ENCODE measurements at places on chromosomes 3 and 15.

DNA sequence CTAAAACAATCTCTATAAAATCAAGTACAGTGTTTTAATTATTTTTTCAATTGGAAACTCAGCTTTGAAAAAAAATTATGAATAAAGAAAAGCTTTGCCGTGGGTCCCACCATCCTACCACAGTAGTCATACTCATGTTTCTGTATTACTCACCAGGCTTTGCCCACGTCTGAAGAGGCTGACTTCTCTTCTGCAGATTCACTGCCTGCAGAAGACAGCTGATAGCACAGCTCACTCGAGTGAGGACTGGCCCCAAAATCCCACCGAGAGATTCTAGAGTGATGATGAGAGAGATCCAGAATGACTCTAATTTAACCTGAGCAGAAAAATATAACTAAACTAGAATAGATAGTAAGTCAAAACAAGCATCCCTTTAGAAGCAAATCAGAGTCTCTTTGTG, 11.9 kb downstream of the C2CD4B start:
- DNase-seq = no peak

DNA sequence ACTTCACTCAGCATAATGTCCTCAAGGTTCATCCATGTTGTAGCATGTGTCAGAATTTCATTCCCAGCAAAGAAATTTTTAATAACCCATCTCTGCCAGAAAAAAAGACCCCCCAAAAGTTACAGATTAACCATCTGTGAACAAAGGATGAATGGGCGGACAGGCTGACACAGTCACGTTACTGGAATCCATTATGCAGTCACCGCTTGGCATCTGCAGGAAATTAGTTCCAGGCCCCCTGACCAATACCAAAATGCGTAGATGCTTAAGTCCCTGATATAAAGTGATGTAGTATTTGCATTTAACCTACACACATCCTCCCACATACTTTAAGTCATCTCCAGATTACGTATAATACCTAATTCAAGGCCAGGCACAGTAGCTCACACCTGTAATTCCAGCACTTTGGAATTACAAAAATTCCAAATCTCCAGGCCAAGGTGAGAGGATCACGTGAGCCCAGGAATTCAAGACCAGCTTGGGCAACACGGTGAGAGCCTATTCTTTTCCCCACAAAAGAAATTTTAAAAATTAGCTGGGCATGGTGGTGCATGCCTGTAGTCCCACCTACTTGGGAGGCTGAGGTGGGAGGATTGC, 1.5 kb upstream of the SLC12A8 start:
- no peak for DNase-seq

DNA sequence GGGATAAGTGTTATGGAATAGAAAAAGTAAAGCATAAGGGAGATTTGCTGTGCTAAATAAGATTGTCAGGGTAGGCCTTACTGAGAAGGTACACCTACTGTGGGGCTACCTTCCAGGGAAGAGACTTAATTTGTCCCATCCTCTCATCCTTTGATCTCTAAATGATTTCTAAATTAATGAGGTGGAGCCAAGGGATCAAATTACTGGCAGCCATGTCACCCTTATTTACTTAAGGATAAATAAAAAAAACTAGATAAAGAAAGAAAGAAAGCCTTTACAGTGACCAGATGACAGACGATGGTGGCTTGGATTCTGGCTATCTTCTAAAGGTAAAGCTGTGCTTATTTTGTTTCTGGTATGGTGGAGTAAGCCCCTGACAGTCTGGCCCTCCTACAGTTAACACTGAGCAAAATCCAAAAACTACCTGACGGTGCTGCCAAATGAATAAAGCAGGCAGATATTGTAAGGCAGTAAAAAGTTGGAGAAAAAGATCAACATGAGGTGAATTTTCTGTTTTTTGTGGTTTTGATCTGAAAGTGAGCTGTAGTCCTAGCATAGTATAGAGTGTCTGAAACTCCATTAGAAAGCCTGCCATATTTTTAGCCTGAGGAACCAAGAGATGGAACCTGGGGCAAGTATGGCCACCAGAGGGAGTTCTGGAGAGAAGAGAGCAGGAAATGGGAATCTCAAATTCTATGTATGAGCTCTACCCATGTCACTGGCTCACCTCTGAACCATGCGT, 285.1 kb upstream of the MANF start:
- peak; percentile 70 for DNase-seq

DNA sequence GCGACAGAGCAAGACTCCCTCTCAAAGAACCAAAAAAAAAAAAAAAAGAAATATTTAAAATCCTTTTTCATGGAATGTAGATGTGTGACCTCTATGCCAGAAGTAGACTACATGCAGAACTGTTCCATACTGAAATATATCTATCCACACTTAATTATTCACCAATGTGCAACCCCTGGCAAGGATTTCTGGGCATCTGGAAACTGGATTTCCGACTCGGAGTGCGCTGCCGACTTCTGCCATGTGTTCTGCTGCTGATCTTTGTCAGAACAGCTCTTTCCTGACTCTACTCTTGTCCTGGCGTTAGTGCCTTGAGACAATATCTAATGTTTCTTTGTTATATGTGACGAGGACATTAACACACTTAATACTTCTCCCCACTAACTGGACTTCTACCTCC, 11.7 kb downstream of the LIPH start:
- DNase-seq = no peak

DNA sequence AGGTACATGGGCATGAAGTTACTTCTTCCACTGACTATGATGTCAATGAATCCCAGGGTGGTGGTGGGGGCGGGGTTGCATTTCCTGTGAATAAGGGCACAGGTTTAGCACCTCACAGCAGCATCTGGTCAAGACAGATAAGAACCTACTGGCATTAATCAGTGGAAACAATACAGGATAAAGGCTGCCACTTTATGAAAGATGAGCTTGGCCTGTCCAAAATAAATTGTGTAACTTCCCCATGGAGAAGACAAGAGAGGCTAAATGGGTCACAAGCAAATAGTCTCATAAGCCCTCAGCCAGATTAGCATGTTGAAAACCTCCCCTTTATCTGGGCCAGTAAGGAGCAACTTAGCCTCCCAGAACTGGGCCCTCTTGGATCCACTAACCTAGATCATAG, 27.4 kb upstream of the PLSCR2 start:
- no peak for DNase-seq

DNA sequence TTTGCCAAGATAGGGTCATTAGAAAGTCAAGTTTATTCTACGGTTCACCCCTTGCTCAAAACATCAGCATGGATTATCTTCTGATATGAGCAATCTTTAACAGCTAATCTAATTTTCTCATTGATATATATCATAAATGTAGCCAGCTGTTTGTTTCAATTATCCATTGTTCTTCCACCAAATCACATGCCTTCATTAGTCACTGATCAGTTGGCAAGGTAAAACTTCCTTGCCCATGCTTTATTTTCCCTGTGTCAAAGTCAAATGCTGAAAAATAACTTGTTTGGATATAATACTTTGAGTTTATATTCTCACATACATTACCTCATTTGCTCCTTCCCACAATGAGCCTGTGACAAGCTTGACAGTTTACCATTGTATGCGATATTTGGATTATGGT, 60.6 kb downstream of the DPH6 start:
- no peak for DNase-seq

GRCh38 chr15:78988361-78988911, 43.6 kb upstream of the CTSH start:
- peak; percentile 93 for DNase-seq

DNA sequence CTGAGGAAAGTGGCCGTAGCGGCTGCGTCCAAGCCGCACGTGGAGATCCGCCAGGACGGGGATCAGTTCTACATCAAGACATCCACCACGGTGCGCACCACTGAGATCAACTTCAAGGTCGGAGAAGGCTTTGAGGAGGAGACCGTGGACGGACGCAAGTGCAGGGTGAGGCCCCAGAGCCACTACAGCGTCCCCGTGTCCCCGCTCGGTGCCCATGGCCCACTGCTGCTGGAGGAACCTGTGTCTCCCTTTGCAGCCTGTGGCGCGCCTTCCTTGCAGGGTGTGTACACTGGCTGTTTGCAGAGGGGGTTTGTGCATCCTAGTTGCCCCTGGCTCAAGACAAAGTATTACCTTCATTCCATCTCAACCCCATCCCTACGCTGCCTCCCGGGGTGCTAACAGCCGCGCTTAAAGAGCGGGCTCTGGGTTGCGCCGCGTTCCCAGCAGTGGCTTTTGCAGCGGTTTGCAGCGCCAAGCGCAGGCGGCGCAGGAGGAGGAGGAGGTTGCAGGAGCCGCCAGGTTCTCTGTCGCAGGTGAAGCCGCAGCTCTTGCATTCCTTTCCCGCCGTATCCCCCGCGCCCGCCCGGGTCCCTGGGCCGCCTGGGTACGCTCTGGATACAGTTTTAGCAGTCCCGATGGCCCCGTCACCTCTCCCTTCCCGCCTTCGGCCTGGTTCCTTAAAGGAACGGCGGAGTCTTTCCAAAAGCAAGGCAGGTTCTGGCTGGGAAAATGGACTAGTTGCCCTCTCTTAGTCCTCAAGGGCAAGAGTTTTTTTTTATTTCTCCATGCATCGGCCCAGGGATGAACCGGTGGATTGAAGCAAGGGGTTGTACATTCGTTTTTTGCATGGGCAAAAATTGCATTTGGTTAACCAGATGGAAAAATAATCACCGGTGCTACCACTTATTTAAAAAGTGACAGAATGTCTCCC, 1.2 kb downstream of the CRABP1 start:
- no peak for DNase-seq

GRCh38 chr3:176362191-176362731, 835.0 kb downstream of the TBL1XR1 start:
- DNase-seq = no peak

GRCh38 chr3:56764904-56765547, 36.7 kb downstream of the ARHGEF3 start:
- DNase-seq = no peak

- DNase-seq = peak; percentile 21
These were observed 129.5 kb downstream of the TFDP2 start for GRCh38 chr3:142019794-142020320.

GRCh38 chr3:110995461-110996231, 76.0 kb upstream of the NECTIN3 start:
- no peak for DNase-seq

GRCh38 chr3:189941125-189941524, 179.6 kb downstream of the P3H2 start:
- DNase-seq = no peak

DNA sequence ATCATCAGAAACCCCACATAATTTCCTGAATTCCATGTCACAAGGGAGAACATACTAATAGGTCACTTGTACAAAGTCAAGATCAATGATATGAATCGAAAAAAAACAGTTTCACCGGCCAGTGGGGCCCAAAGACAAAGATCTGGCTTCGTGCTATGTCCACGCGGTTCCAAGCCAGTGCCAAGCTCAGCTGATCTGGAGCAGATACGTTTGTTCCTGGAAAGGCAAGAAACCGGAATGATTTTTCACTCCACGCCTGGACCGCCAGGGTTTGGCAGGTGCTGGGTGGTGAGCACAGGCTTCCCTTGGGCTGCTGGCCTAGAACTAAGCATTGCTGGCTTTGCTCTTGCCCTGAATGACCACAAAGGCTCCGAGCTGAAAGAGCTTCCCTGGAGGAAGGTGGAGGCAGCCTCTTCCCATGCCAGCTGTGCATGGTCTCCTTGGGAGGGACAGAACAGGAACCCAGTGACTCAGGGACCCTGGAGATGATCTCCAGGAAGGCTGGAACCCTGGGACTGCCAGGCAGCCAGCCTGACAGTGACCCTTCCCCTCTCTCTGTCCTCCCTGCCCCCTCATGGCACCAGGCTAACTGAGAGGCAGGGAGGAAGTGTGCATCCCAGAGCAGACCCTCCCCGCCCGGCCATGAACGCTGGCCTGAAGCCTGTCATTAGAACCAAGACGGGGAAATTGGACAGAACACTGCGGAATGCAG, 40.9 kb downstream of the TRPM1 start:
- DNase-seq = no peak

DNA sequence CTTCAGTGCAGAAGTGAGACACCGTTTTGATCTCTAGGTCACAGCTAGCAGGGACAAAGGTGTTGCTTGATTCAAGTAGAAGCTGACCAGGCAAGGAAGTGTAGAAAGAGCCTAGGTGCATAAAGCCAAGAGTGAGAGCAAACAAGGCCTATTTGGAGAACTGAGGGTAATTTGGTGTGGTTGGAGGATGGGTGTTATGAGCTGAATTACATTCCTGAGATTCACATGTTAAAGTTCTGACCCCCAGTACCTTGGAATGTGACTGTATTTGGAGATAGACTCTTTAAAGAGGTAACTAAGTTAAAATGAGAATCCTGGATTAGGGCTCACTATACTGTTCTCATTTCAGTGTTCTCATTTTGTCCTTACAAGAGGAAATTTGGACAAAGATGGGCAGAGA, 191.3 kb downstream of the ZMAT3 start:
- DNase-seq = no peak

- DNase-seq = no peak
These were observed 136.3 kb downstream of the THSD4 start for GRCh38 chr15:71251584-71252043.

GRCh38 chr3:63624941-63625560, 27.4 kb upstream of the SNTN start:
- DNase-seq = no peak

DNA sequence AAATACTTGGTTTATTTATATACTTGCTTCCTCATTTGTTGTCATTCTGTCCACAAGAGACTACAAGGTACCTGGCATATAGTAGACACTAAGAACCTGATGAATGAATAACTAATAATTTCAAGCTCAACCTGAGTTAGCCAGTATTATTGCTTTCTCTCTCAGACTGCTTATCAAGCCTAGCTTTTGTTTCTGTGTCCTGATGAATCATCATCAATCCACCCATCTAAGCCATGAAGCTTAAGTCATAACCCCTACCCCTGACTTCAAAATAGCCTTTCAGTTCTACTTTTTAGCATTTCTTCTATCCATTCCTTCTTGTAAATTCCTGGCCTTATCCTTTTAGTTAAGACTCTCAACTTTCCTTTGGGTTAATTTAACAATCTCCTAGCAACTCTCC, 420.8 kb downstream of the EPHA6 start:
- no peak for DNase-seq

DNA sequence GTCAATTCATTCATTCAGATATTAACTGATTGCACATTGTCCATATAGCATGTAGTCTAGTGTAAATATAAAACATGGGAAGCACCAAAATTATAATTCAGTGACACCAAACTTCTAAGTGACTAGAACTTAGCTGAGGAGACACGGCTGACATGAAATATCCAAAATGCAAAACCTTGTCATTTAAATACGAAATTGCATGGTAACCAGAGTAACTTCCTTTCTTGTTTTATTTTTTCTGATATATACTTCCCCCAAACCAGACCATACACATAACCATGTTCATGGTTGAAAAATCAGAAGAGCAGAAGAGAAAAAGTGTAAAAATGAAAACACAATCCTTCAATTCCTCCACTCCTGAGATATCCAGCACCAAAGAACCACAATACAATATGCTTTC, 38.0 kb downstream of the CBLB start:
- no peak for DNase-seq

- no peak for DNase-seq
These were observed 8.1 kb upstream of the DLG1 start for GRCh38 chr3:197306374-197307086.

- DNase-seq = peak; percentile 12
These were observed 102.0 kb downstream of the OTOL1 start for GRCh38 chr3:161598639-161599038.

- DNase-seq = no peak
These were observed 212.5 kb upstream of the FEZF2 start for GRCh38 chr3:62585861-62586260.

- peak; percentile 88 for DNase-seq
These were observed at the start of gene SNX33 for GRCh38 chr15:75647370-75648155. Gene SNX33, plus strand, starts transcription at chr15:75647912. Its CDS starts 1,191 bp downstream, at chr15:75649103.
